ENCODE measurements at places on chromosomes 7 and 10.

DNA sequence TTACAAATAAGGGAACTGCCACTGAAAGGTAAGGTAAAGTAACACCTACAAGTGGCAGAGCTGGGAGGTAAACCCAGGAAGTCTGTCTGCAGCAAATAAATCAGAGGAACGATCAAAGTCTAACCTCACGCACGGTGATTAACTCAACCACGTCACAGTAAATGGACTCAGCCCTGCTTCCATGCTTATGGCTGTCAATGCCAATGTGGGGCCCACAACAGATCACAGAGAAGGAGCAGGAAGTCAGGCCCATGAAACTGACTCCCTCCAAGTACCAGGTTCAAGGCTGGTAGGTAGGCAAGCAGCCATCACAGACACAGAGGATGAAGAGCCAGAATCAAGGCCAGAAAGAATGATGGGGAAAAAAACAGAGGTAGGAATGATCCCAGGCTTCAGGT lies 38.0 kb upstream of the ACSL5 start:
- no peak for DNase-seq

DNA sequence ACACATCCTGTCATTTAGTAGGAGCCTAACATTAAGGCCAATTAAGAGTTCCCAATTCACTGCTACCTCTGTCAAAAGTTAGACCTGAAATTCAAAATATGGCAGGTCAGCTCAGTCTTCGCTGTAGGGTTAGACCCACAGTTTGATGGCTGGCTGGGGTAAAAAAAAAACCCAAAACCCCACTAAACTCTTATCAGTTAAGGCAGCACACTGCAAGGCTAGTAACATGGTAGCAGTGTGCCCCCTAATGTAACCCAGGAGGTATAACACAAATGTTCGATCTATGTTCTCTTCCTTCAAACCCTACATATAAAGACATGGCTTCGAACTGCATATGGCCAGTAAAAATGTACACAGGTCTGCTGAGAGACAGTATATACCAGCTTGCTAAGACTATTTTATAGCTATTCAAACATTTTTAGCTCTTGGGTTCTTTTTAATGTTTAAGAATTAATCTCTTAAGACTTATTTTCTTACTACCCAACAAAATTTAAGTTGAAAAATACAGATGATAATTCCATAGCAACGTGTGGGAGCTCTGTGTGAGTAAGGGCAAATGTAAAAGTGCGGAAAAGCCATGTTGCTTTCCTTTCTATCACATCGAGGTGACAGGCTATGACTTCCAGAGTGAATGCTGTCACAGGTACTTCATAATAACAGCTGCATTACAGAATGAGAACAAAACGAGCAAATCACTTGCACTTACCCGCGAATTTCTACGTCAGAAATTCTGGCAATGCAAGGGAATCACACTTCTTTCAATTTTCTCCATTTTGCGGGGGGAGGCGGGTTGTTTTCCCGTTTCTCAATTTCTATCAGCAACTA lies 168.4 kb upstream of the IMMP2L start:
- no peak for DNase-seq

GRCh38 chr7:142438235-142438922 lies 180.5 kb upstream of the PRSS58 start:
- DNase-seq = no peak

GRCh38 chr7:105222953-105223352 lies 165.8 kb downstream of the SRPK2 start:
- no peak for DNase-seq

- DNase-seq = peak; percentile 15
These were observed 109.9 kb downstream of the ZMIZ1 start for GRCh38 chr10:79178614-79179163.

All from cortex of kidney (tissue), 1 donor.